ENCODE measurements at places on chromosomes 12 and 14.

DNA sequence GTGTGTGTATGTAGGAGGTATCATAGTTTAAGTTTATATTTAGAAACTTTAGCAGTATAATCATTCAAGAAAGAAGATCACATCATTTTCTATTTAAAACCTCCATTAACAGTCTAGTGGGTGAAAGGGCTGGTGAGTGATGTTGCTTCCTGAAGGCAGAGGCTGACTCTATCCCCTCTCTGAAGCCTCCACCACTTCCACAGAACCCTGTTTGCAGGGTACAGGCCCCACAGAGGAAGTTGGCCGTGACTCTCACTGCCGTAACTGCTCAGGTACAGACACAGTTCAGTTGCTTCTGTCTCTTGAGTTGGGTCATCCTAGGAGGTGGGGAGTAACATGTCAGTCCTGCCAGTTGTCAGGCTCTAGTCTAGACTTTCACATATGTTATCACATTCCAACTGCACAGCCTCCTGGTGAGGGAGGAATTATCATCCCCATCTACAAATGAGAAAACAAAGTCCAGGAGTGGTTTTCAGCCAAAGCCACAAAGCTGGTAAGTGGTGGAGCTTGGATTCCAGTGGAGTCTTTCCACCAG, 31.5 kb downstream of the CFL2 start:
- no peaks in the 10 kb centered on the region for H3K4me1 ChIP-seq
- H3K27ac ChIP-seq = no peak overlapping the region
- peaks cover 9% of the 10 kb centered on the region for H3K27me3 ChIP-seq
- no peak for DNase-seq

DNA sequence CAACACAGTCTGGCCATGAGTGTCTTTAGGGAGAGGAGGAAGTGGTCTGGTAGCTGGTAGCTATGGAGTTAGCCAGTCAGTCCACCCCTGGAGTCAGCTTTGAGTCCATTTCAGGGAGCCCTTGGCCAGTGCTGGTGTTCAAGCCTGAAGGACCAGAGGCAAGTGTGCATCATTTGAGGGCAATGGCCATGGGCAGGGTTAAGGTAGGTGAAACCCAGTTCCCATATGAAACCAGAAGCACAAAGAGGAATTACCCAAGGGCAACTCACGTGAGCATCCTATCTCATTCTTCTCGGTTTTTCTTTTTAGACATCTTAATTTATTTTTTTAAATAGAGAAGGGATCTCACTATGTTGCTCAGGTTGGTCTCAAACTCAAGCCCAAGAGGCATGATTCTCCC, 61.3 kb upstream of the ACTN1 start:
- no peak overlapping the region for H3K4me3 ChIP-seq
- no peak for DNase-seq
- no peaks in the 10 kb centered on the region for H3K36me3 ChIP-seq

GRCh38 chr14:101064121-101064661, 160.7 kb upstream of the RTL1 start:
- H3K27me3 ChIP-seq = peaks cover 15% of the 10 kb centered on the region
- H3K36me3 ChIP-seq = no peaks in the 10 kb centered on the region
- H3K4me3 ChIP-seq = no peak overlapping the region

DNA sequence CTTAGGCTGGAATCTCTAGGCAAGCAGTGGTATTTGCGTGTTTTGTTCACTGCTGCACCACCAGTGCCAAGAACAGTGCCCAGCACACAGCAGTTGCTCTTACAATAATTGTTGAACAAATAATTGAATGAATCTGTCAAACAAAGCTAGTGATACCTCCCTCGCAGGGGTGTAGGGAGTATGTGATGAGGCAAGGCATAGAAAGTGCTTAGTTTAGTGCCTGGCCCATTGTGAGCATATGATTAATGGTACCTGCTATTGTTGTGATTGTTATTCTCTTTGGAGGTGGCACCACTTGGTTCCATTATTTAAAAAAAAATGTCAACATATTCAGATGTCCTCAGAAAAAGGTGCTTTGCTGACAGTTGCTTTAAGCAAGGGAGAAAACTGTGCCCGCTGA, 210.1 kb upstream of the TBX3 start:
- no peak overlapping the region for H3K27ac ChIP-seq
- DNase-seq = no peak
- H3K4me3 ChIP-seq = no peak overlapping the region
- no peaks in the 10 kb centered on the region for H3K27me3 ChIP-seq
- no peaks in the 10 kb centered on the region for H3K4me1 ChIP-seq

- no peak overlapping the region for H3K27ac ChIP-seq
- H3K36me3 ChIP-seq = no peaks in the 10 kb centered on the region
- H3K4me3 ChIP-seq = no peak overlapping the region
- no peaks in the 10 kb centered on the region for H3K27me3 ChIP-seq
- no peak for DNase-seq
These were observed 53.2 kb downstream of the TSPAN19 start for GRCh38 chr12:84982888-84983287.

DNA sequence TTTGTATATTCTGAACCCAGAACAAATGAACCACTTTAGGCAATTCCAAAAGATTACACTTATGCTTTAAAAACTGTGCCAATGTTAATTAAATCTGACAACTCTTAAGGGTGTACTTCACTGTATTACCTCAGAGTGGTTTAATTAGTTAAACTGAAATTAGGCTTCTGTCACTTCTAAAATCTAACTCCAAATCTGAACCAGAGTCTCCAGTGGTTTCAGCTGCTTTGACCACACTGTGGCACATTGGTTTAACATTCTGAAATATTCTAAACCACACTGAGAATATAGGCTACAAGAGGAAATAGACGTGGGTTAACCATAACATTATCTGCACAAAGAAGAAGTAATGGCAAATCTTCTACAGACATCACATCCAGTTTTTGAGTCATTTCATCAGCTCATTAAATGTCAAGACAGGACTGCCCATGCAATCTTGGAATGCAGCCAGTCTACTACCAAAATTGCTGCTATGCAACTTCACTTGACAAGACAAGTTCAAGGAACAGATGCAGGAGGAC, 94.8 kb downstream of the LRP6 start:
- H3K36me3 ChIP-seq = no peaks in the 10 kb centered on the region
- DNase-seq = no peak
- H3K27ac ChIP-seq = no peak overlapping the region
- H3K27me3 ChIP-seq = no peaks in the 10 kb centered on the region

- H3K4me1 ChIP-seq = no peaks in the 10 kb centered on the region
- H3K27ac ChIP-seq = no peak overlapping the region
- no peak overlapping the region for H3K4me3 ChIP-seq
- H3K27me3 ChIP-seq = no peaks in the 10 kb centered on the region
- no peak for DNase-seq
These were observed 23.4 kb downstream of the COQ6 start for GRCh38 chr14:73973497-73973896.

DNA sequence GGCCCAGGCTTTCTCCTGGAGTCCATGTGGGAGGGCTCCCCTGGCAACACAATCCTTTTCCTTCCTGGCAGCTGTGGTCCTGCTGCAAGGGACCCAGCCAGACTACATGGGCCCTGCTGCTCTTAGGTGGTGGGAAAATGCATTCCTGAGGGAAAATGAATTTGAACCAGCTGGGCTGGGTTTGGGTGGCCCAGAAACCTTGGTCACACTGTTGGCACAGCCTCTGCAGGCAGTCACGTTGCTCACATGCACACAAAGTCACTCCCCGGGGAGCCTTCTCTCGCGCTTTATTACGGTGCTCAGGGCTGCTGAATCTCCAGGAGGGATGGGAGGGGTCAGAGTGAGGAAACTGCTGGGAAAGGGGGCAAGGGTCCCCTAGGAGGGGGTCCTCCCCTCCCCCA, 17.2 kb downstream of the PLEKHG3 start:
- no peaks in the 10 kb centered on the region for H3K36me3 ChIP-seq
- H3K4me3 ChIP-seq = no peak overlapping the region
- peaks cover 5% of the 10 kb centered on the region for H3K4me1 ChIP-seq
- H3K27me3 ChIP-seq = peaks cover 12% of the 10 kb centered on the region

DNA sequence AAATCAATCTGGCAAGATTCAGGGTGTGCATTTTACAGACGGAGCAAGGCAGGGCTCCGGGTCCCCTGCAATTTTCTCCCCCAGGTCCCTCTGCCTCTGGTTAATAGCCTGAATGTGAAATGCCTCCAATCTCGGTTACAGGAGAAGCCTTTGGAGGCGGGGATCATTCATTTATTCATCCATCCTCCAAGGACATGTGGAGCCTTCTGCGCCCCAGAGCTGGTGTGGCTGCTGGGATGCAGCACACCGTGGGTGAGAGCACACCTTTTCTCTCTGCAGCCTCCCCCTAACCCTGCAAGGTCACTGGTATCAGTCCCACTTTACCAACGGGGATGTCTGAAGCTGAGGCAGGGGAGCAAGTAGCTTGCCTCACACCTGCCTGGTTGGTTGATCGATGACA, 35.4 kb downstream of the CMKLR1 start:
- H3K36me3 ChIP-seq = no peaks in the 10 kb centered on the region
- no peak overlapping the region for H3K27ac ChIP-seq
- no peak overlapping the region for H3K4me3 ChIP-seq
- no peaks in the 10 kb centered on the region for H3K4me1 ChIP-seq

GRCh38 chr12:14249368-14249767, 116.1 kb upstream of the ATF7IP start:
- H3K27me3 ChIP-seq = no peaks in the 10 kb centered on the region
- peaks cover 27% of the 10 kb centered on the region for H3K4me1 ChIP-seq
- no peak overlapping the region for H3K4me3 ChIP-seq
- no peak for DNase-seq

Measured in naive B cell (primary cell).